ENCODE measurements at places on chromosomes 16 and 17.

GRCh38 chr17:61400717-61401388 is 1.2 kb downstream of the TBX2 start:
- no peak for DNase-seq

- DNase-seq: no peak
These were observed 5.1 kb upstream of the KRT16 start for GRCh38 chr17:41617698-41618097.

- no peak for DNase-seq
These were observed 23.4 kb downstream of the NGFR start for GRCh38 chr17:49518346-49519078.

GRCh38 chr16:77213542-77214106 is 14.4 kb downstream of the SYCE1L start:
- DNase-seq: peak; percentile 67

DNA sequence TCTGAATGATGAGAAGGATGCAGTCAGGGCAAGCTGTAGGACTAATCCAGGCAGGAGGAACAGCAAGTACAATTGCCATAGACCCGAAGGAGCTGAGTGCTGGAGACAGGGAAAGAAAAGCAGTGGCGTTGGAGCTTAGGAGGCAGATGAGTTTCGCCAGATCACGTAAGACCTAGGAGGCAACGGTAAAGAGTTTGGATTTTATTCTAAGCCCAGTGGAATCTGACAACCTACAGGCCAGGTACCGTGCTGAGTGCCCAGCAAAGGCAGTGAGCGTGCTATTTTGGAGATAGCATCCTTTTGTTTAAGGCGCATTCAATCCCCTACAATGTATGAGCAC is 1.2 kb downstream of the USP43 start:
- DNase-seq: no peak

DNA sequence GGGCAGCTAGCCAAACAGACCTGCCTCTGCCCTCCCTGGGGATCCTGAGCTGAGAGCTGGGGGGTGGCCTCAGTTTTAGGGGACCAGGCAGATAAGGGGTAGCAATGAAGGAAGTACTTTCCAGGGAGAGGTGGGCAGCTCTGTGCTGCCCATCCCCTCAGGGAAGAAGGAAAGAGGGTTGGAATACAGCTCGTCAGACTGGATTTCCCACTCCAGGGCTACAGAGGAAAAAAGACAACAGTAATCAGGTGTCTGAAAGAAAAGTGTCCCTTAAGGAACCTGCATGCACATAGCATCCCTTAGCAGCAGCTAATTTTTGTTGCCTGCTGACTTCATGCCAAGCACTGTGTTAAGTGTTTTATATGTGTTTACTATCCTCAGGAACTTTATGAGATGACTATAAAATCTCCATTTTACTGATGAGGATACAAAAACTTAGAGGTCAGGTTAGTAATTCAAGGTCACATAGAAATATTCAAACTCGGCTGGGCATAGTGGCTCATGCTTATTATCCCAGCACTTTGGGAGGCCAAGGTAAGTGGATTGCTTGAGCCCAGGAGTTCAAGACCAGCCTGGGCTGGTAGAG is 3.2 kb upstream of the MRPL58 start:
- DNase-seq: no peak

DNA sequence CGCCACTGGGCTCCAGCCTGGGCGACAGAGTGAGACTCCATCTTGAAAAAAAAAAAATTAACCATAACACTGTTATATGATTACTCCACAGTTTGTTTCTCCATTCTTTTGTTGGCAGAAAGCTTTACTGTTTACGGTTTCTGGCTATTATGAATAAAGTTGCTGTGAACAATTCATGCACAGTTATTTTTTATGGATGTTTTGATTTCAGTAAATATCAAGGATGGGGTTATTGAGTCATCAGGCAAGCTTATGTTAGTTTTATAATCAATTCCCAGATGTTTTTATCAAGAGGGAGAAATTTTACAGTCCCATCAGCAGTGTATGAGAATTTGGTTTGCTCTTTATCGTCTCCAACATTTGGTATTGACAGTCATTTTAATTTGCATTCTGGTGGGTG is 67.9 kb downstream of the TAOK1 start:
- no peak for DNase-seq

DNA sequence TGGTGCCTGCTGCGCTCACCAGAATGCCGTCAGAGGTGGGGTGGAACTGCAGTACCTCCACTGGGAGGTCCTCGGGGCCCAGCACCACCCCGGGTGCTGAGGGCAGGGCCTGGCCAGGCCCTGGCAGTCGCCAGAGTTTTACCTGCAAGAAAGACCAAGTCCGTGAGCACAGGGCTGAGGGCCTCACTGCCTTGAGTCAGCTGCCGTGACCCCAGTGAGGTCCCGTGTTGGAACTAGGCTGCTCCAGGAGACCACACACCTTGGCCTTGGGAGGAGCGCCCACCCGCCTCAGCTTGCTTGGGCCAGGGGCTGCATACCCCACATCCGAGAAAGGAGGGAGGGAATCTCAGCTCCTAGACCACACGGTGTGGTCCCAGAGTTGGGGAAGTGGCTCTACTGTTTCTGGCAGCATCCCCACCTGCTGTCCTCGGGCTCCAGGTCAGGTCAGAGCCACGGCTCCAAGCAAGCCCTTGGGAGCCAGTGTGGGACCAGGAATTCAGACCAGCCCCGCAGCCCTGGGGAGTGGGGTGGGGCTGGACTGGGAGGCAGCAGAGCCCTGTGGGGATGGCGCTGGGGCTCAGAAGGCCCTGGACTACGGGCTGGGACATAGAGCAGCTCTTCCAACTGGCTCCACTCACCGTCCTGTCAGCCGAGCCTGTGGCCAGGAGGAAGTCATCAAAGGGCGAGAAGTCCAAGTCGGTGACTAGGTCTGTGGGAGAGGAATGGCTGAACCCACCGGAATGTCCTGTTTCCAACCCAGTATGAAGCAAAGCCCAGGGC is 8.7 kb downstream of the CORO7 start:
- DNase-seq: no peak

GRCh38 chr16:69563605-69564580 is 1.9 kb upstream of the NFAT5 start:
- peak; percentile 28 for DNase-seq

DNA sequence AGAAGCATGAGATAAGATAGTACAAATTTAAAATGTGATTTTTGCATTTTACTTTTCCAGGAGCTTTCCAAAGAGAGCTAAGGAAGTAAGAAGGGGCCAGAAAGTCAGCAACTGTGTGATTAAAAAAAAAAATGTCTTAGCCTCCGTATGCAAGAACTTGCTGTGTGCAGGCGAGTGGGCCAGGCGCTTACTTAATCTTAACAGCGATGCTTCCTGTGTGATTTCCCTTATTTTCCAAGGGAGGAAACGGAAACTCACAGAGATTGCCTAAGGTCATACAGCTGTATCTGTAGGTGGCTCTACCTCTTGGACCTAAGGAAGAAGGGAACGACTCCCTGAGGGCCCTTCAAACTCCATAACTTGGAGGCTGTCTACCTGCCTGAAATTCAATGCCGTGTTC is 11.1 kb downstream of the HS3ST3B1 start:
- DNase-seq: no peak

DNA sequence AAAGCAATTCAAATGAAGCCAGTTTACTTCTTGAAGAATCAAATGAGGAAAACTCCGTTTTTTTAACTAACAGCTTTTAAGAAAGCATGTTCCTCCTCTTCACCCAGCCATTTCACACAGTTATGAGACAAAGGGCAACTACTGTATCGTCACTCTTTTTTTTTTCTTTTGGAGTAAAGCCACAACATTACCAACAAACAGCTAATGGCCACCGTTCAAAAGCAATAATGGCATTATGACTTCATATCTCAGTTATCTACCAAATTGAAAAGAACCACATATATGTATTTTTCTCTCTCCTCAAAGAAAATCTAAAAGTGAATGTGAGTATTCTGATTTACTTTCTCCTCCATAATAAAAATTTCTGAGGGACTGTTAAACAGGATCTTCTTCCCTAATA is 14.5 kb downstream of the GRB2 start:
- DNase-seq: no peak

DNA sequence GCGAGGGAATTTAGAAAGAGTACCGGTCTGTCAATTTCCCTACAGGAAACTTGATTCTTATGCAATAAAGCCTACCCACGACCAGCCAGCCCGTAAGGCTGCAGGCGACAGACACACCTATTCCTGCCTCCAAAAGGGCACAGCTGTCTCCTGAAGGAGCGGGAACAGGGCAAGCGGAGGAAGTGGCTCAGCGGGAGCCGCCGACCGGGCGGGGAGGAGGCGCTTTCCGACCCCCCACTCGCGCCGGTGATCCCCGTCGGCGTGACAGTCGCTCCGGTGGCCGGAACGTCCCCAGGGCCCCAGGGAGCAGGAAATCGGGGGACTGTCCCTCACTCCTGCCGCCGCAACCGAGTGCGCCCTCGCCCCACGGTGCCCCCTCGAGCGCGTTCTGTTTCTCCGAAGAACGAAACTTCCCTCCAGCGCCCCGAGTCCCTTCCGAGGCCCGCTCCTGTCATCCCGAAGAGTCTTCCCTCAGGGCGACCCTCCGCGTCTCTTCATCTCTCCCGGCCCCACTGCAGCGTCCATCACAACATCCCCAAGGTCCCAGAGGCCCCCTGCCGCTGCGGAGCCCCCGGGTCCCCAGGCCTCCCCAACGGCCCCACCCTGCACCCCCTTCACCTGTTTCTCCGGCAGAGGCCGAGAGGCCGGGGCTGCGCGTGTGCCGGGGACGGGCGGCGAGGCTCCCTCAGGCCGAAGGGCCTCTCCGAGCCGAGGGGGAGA is 421 bp downstream of the STAT3 start:
- DNase-seq: no peak

DNA sequence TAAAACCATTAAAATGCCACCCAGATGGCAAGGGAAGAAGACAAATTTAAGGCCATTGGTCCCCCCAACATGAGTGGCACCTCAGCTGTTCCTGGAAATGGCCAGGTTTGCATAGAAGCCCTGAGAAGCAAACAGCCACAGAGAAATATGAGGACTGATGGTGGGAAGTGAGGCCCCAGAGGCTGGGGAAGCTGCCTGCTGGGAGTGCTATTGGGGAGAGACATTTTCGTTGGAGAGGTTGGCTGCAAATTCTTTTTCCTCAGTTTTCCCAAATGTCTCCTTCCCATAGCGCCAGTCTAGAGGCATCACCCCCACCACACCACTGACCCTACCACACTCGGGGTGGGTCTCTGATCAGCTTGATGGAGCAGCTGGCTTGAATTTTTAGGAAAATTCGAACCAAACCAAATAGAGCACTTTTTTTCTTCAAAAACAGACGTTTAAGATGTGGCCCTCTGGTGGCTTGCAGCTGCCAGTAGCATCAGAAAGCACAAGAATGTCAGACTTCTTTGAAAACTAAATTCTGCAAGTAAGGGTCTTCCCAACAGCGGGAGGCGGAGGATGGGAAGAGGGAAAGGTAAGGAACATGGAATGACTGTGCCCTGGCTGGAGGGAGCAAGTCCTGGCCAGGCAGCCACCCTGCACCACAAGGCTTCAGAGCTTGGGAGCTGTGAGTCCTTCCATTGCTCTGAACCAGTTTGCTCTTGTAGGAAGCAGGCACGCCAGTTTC is 13.2 kb upstream of the SLC12A3 start:
- no peak for DNase-seq

DNA sequence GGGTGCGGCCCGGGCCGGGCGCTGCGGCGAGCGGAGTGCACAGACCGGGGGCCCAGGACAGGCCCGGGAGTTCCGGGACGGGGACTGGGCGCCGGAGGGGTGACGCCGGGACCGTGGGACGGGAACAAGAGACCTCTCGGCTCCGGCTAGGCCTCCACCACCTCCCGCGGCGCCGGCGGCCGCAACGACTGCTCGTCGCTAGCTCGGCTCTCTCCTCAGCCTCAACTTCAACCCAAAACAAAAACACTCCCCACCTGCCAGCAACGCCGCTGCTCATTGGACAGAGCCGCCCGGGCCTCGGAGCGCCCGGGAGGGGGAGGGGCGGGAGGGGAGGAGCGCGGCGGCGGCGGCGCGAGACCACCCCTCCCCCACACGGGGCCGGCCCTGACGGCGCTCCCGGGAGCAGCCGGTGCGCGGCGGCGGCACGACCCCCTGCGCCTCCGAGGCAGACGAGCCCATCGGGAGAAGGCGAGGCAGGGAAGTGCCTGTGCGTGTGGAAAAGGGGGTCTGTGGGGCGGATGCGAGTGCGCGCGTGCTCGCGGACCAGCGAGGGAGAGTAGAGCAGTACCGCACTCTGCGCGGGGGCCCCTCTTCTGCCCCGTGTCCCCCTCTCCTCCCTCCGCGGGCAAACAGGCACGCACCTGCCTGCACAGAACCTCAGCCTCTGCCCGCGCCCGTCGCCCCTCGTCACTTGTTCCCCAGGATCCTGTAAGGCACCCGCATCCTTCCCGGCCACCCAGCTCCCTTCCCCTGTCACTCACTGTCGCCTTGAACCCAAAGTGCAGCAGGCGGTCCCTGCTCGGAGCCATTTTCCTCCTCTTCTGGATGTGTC is at the start of gene FBXL20:
Gene FBXL20 (minus strand): TSS at position 215 of the 832 bp plus-strand sequence. CDS start 224 bp downstream, outside the sequence.
- peak; percentile 92 for DNase-seq

DNA sequence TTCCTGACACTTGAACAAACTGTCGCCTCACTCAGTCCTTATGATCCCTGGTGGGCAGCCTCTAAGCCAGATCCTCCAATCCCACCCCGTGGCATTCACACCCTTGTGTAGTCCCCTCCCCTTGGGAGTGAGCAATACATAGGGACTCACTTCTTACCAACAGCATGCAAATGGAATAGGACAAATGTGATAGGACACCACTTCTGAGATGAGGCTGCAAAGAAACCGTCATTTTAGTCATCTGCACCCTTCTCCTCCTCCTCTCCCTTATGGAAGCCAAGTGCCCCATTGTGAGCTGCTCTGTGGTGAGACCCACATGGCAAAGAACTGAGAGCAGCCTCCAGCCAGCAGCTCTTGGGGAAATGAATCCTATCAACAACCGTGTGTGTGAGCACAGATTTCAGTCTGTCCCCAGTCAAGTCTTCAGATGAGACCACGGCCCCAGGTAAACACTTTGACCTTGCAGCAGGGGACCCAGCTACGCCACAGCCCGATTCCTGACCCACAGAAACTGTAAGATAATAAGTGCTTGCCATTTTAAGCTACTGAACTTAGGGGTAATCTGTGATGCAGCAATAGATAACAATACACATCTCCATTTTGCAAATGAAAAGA is 46.9 kb downstream of the ZFHX3 start:
- no peak for DNase-seq

DNA sequence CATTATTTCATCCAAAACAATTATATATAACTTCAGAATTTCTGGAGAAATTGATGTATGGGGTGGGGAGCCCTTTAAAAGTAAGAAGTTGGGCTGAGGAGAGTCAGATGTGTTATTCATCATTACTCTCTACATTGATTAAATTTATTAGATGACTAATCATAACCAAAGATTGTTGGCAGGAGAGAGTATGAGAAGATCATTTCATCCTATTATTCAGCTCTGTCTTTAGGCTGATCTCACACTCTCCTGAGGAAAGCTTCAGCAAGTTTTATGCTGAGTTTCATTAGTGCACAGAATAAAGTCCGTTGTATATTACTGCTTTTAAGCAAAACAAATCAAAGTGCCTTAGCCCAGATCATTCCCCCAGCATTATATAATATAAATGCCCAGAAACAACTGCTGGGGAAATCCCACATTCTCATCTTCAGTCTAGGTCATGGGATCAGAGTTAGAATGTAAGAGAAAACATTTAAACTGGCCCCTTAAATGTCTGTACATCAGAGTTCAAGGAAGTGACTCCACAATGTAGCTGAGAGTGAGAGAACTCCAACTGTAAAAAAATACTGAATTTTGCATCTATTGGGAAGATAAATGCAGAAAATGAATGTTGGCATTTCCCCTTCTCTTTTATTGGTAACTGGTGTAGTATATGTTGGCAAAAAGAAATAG is 130.1 kb upstream of the HLF start:
- no peak for DNase-seq

GRCh38 chr16:76175718-76176117 is 101.5 kb upstream of the CNTNAP4 start:
- no peak for DNase-seq

Measured in SJSA1 (cell line).